ENCODE measurements at places on chromosomes 7 and 10. TPM values are rescaled to one million over a fixed set of nuclear protein-coding genes. Genes with fewer than 3 reads are reported as not detected.

UPP1 gene
- polyA plus RNA-seq, result 19.2 TPM

DNA sequence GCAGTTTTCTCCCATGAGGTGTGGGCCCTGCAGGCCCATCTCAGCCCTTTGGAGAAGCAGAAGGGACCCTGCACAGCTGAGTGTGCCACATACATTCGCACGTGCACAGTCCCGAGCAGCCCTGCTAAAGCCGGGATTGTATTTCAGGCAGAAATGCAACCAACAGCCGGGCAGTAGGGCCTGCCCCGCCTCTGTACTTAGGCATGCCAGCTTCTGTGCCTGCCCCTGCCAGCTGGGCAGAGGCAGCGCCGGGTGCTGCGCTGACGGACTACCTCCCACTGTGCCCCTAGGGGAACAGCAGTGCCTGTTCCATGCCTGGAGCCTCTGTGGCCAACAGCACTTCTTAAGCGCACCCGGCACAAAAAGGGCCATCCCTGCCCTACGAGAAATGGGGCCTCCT, 170.3 kb downstream of the NEURL1 start:
- DNase-seq, result no peak

DNA sequence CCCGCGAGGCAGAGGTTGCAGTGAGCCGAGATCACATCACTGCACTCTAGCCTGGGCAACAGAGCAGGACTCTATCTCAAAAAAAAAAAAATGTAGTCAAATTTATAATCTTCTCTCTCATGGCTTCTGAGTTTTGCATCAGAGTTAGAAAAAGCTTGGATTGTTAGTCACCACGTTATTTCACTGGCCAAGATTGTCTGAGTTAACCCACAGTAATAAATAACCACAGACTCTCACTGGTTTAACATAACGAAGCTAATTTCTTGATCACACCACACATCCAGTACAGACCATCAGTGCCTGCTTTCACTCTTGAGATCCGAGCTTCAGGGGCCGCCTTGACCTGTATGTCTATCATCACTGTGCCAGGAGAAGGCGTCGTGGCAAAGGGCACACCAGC, 116.8 kb upstream of the JCAD start:
- no peak for DNase-seq

CALHM3 gene
- polyA plus RNA-seq, result 0.09 TPM

PNLIPRP3 gene
- not detected for polyA plus RNA-seq

ATOH7 gene
- 0.05 TPM for polyA plus RNA-seq

DNA sequence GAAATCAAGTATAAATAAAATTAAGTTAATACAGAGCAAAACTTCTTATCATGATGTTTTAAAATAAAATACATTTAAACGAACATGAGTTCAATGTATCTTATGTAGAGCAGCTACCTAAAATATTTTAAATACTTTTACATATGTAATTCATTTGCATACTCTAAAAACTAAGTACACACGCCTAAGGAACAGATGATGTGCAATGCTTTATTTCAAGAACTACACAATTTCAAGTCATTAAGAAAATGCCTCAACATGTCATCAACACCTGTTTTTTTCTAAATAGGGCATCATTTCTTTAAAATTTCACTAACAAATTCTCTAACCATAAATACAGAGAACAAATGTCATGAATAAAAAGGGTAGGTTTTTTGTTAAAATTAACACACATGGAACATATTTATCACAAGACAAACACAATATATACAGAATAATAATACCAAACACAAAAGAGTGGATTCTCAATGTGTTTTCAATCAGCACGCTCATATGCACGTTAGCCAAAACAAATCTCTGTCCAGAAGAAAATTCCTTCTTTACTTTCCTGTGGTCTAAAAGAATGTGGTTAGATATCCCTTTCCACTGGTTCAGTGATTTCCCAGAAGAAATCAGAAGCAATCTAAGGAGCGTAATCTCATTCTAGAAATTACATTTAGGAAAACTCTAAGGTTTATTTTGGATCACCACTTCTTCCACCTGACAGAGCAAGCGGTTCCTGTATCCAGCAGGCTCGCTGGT, 73.0 kb upstream of the PFKP start:
- DNase-seq, result no peak

DNA sequence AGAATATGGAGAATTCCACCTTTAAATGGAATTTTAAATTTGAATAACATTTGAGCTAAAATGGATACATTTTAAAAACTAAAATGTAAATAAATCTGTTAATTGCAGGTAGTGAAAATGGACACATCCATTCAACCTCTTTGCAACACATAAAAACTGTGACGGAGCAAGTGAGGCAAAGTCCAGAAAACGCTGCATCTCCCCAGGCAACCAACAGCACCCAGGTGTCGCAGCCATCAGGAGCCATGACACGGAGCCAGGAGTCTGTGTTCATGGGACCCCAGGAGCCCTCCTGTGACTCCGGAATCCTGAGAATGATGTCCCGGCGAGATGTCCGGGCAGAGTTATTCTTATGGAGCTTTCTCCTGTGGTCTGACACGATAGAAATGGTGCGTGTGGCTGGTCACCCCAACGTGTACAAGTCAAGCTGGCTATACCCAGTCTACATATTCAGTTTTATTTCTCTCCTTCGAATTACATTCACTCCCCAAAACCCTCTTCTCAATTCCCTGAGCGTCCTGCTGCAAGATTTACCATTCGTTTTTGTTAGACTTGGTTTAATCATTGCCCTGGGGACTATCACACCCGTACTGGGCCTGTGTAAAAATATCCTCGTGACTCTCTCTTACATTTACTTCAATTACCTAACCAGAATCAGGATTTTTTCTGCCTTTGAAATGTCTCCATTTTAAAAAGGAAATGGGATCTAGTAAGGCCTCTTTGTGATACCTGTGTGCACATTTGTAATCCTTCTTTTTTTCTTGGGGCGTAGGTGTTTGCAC, 13.1 kb upstream of the MRC1 start:
- DNase-seq, result no peak

GRCh38 chr10:24793648-24794379, 70.1 kb upstream of the ARHGAP21 start:
- no peak for DNase-seq

- DNase-seq, result no peak
These were observed 66.3 kb upstream of the KLF6 start for GRCh38 chr10:3850999-3851937.

GRCh38 chr7:74061840-74062539, 21.6 kb upstream of the LIMK1 start:
- DNase-seq, result peak; percentile 58

DNA sequence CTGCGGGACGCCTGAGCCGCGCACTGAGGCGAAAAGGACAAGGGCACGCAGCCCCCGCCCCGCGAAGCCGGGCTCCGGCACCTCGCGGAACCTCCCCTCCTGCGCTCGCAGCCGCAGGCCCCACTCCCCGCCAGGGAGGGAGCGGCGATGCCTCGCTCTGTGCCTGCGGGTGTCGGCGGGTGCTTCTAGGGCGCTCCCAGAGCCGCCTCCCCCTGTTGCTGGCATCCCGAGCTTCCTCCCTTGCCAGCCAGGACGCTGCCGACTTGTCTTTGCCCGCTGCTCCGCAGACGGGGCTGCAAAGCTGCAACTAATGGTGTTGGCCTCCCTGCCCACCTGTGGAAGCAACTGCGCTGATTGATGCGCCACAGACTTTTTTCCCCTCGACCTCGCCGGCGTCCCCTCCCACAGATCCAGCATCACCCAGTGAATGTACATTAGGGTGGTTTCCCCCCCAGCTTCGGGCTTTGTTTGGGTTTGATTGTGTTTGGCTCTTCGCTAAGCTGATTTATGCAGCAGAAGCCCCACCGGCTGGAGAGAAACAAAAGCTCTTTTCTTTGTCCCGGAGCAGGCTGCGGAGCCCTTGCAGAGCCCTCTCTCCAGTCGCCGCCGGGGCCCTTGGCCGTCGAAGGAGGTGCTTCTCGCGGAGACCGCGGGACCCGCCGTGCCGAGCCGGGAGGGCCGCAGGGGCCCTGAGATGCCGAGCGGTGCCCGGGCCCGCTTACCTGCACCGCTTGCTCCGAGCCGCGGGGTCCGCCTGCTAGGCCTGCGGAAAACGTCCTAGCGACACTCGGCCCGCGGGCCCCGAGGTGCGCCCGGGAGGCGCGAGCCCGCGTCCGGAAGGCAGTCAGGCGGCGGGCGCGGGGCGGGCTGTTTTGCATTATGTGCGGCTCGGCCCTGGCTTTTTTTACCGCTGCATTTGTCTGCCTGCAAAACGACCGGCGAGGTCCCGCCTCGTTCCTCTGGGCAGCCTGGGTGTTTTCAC, 519 bp downstream of the ITGB8 start:
- DNase-seq, result no peak

SPDYE11 gene
- not detected for polyA plus RNA-seq

TMED4 gene
- 75.7 TPM for polyA plus RNA-seq

LOXL4 gene
- 67.9 TPM for polyA plus RNA-seq

DNA sequence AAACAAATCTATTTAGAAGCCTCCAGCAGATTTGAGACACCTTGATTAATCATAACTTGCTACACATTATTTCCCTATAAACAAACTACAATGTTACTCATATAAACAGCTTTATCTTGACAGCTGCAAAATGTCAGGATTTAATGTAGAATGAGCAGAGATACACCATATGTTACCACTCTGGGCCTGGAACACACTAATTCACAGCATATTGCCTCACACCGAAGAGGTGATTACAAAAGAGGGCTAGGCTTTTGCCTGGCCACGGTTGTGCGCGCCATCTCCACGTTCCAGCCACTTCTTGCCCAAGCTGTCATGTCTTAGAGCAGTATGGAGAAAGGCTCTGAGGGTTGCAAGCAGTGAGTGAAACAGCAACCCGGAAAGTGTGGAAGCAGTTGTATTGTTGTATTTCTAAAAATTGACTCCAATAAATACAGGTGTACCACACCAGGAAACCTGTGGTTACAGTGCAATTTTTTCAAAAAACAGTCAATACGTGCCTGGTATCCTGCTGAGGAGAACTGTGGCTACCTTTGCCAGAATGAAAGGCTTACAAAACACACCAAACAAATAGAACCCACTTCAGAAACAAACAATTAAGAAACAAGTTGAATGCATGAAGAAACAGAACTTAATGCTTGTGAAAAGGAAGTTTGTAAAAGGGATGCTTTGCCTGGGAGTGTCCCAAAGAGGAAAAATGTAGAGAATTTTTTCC, 498.1 kb downstream of the PLXNA4 start:
- DNase-seq, result no peak

DNA sequence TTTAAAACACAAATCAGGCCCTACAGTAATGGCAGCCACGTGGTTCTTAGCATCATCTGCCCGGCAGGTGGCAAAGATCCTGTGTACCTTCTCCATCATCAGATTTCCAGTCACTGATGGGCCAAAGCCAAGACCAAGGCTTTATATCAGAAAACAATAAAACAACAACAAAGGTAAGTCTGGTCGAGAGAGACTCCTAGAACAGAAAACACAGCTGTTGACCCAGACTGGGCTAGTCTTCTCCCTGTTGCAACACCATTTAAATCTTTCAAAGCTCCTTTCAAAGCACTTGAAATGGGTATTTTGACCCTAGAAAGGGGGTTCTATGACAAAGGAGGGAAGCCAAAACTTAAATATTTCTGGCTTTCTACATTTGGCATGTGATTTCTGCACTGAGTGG, 285.6 kb downstream of the IPMK start:
- DNase-seq, result no peak

GRCh38 chr7:136654406-136654805, 214.0 kb upstream of the CHRM2 start:
- no peak for DNase-seq

TRIM73 gene
- polyA plus RNA-seq, result 0.59 TPM

GRCh38 chr10:43350686-43351085, 20.8 kb upstream of the FXYD4 start:
- no peak for DNase-seq

- no peak for DNase-seq
These were observed 88.8 kb downstream of the JCAD start for GRCh38 chr10:29970576-29970975.

TUBGCP2 gene
- 55.8 TPM for polyA plus RNA-seq

- no peak for DNase-seq
These were observed 113.5 kb downstream of the PLCE1 start for GRCh38 chr10:94107191-94107590.

LRMDA gene
- polyA plus RNA-seq, result 0.12 TPM

DNA sequence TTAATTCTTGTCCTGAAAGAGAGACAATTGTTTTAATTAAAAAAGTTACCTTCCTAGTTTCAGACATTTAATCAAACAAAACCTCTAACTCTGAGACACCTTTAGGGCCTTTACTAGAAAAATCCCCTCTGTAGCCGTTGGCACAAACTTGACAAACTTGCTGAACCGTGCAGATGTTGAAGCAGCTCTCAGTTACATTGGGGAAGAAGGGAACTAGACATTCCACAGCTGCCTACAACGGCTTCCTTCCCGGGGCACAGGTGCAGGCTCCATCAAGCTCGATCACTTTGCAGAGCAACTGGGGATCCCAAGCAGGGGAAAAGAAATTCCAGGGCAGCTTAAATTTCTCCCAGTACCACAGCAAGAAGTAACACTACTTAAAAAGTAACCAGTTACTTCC, 141.3 kb downstream of the SKAP2 start:
- no peak for DNase-seq

DNA sequence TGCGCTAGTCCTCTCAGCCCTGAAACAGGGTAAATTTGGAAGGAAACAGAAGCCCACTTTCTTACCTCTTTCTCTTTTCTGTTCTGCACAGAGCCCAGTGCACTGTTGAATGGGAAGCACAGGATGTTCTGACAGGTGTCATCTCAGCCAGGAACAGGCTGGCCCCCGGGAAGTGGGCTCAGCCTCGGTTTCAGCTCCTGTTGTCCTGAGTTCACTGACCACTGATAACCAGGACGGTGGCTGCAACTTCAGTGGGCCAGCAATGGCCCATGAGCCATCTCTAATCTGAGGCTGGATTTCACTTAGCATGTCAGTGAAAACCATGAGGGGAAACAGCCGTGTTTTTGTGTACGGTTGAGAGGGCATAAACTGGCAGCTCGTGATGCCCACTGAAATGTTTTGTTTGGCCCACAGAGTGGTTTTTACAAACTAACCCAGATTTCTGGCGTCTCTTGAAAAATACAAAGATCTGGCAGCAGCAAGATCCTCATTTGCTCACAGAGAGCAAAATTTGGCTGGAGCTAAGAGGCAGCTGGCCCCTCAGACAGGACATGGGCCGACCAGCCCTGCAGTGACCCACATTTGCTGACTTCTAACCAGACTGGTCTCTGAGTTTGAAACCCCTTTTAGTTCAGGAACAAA, 455.9 kb downstream of the PAXIP1 start:
- DNase-seq, result no peak

LRIT1 gene
- polyA plus RNA-seq, result not detected

MAT1A gene
- not detected for polyA plus RNA-seq

- no peak for DNase-seq
These were observed 31.7 kb downstream of the HTRA1 start for GRCh38 chr10:122492999-122493481.

GRCh38 chr10:91391920-91392319, 18.2 kb upstream of the HECTD2 start:
- no peak for DNase-seq

OR6B1 gene
- not detected for polyA plus RNA-seq

- peak; percentile 46 for DNase-seq
These were observed 80.5 kb downstream of the TNS3 start for GRCh38 chr7:47501406-47501805.

GRCh38 chr10:113899952-113900598, 45.6 kb downstream of the NHLRC2 start:
- DNase-seq, result no peak
